Ureter (tissue), 1 donor: ENCODE measurements at places on chromosomes 12 and 14. TPM values are rescaled to one million over a fixed set of nuclear protein-coding genes. Genes with fewer than 3 reads are reported as not detected.

GRCh38 chr14:55102141-55102621 is 26.9 kb upstream of the LGALS3 start:
- DNase-seq = peak; percentile 77

The KCNH3 gene
- 1.1 TPM for total RNA-seq

DNA sequence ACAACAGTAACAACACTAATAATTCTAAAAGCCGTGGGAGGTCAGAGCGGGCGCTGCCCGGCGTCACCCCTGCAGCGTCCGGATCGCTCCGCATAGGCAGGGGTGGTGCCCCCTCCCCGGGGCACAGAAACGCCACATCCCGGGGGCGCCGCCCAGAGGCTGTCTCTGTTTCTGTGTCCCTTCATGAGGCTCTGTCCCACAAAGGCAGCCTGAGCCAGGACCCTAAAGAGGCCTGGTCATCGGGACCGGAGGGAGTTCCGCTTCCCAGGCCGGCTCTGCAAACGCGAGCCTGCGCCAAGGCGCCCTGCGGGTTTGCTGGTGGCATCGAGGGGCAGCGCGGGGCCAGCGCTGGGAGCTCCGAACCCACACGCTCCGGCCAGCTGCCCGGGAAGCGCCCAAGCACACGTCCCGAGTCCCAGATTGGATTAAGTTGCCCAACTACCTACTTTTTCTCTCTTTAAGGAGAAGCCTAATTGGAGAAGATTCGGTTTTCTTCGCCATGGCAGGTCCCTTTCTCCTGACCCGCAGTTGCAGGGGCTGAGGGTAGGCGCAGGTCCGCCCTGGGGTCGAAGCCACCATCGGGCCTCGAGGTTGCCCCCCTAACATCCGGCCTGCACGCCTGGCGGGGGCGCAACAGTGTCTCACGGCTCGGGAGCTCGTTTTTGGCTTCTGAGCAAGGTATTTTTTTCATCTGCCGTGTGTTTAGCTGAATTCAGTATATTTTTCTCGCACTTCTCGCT is 421.7 kb downstream of the VRK1 start:
- DNase-seq = no peak

DNA sequence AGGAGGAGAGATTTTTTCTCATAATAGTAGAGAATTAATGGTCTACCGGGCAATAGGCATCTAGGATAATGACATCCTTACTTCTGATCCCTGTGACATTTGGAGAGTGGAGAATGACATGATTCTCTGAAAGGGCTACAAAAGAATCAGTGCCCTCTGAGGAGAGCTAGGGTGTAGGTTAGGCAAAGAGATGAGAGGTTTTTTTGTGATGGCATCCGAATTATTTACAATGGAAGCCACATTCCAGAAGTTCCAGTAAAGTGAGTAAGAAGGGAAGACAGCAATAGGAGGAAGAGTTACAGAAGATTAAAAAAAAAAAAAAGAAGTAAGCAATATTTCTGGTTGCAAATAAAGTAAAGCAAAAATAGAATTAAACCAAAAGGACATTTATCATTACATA is 478.0 kb downstream of the RMST start:
- no peak for DNase-seq

The PNN gene
- 84.1 TPM for total RNA-seq

- no peak for DNase-seq
Observed at GRCh38 chr12:106837782-106838181, 63.3 kb downstream of the RIC8B start.

- DNase-seq = no peak
Observed at GRCh38 chr12:12883369-12884001, 7.9 kb upstream of the GPRC5A start.
